ENCODE measurements at places on chromosomes 7 and 10.

- no peak for DNase-seq
Measured at GRCh38 chr7:47497367-47498096, 84.4 kb downstream of the TNS3 start.

GRCh38 chr7:139739863-139740597 lies 37.8 kb downstream of the HIPK2 start:
- DNase-seq: no peak

GRCh38 chr10:130141460-130141859 lies 5.3 kb downstream of the GLRX3 start:
- DNase-seq: no peak

GRCh38 chr10:1419796-1420610 lies 317.3 kb downstream of the ADARB2 start:
- DNase-seq: no peak

- DNase-seq: no peak
Measured at GRCh38 chr7:44325201-44325671, at the start of gene CAMK2B. Gene CAMK2B (minus strand): TSS chr7:44325594. CDS start chr7:44325421, 173 bp downstream.

DNA sequence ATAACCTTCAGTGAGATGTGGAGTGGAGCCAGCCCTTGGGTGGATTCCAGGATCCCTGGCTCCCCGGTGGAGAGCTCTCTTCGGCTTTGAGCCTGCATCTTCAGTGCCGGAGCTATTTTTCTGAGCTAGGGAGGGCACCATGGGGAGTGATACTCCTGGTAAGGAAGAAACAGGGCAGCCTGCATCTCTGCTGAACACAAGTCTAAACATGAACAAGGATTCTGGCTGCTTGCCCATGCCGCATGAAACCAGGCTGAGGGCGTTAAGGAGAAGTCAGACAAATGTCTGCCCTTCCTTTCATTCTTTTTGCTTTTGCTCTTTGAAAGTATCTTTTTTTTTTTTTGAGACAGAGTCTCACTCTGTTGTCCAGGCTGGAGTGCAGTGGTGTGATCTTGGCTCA lies 60.4 kb downstream of the EVX1 start:
- DNase-seq: no peak

- DNase-seq: no peak
Measured at GRCh38 chr10:98361131-98362025, 53.6 kb downstream of the PYROXD2 start.

DNA sequence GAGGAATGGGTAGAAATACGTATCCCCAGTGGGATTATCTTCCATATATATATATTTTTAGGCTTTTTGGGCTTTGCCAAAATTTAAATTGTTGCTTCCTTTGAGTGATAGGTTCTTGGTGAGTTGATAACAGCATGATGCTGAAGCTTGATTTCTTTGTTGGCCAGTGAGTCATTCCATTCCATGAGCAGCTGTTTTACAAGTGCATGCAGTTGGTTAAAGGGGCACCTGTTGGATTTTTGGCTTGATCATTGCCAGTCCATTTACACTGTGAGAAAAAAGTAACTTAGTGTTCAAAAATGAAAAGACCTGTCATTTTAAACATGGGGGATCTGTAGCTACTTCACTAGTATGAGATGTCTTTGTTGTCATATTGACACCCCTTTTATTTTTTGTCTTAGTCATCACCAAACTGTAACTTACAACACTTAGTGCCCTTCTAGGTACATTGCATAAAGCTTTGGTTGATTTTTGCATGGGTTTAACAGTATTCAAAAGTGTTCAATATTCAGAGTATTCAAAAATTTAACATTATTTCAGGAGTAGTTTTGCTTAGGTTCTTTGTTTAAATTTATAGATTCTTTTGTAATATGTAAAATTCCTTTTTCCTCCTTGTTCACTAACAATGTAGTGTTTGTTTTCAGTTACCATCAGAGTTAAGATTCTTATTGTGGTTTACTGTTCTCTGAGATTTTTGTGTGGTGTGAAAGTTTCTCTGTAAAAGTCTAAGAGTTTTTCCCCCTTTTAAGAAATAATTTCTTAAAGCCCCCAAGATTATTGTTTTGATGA lies 8.8 kb downstream of the AKAP9 start:
- DNase-seq: no peak

DNA sequence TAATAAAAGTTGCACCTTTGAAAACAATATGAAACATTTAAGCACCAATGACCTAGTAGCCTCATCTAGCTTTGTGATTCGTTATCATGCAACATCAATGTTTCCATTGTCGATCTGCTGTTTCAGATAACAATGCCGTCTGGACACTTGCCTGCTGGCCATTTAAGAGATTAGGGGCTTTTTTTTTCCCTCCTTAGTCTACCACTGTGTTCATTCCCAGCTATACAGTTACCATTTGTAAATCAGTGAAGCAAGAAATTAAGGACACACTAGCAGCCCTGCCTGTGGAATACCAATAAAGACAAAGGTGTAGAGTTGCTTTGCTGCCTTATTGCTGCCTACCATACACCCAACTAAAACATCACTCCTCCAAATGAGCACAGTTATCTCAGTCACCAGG lies 37.6 kb upstream of the MYO3A start:
- no peak for DNase-seq

- no peak for DNase-seq
Measured at GRCh38 chr7:6654113-6654841, 17.2 kb downstream of the ZNF316 start.

DNA sequence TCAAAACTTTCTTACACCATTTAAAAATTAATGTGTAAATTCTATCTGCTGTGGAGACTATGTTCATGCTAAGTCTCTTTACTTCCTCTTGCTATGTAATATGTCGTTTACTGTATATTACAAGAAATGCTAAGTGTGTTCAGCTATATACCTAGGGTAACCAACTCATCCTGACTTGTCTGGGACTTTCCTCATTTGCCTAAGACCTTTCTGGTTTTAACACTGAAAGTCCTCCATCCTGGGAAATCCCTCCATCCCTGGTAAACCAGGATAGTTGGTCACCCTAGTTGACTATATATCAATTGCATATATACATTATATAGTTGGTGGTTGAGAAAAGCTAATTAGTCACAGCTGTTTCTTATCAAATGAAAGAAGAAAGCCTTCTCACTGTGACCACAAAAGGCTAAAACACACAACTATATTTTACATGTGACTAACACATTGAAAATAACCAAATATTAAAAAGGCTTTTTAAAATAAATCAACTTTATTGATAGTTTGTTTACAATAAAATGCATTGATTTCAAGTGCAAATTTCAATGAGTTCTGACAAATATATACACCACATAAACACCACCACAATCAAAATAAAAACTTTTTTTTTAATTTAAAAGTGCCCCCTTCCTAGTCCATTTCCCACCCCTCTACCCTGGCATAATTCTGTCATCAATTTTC lies 167.7 kb upstream of the INHBA start:
- DNase-seq: no peak

DNA sequence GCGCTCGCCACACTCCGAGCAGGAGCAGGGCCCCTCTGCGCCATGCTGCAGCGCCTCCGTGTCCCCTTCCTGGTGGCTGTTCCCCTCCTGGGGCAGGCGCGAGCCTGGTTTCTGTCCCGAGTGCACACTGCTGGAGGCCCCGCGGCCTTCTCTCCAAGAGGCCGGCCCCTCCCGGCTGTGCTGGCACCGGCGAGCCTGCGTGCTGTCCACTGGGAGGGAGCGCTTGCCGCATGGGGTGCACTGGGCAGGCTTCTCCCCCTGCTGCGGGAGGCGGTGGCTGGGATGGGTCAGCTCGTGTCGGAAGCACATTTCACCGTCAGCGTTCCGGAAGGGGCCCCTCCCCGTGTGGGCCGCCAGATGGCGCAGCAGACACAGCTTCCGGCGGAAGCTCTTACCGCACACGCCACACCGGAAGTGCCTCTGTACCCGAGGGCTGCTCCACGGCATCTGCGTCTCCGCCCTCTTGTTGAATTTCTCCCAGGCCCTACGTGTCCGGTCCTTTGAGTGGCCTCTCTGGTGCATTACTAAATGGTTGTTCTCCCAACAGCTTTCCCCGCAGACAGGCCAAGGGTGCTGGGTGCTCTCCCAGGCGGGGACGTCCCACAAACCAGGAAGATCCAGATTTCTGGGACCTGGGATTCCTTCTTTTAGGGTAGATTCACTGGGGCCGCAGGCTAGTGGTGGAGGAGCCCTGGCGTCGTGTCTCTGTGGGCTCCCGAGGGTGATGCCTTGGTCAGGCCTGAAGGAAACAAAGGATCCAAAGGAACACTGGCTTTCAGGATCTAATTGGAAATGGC lies 18.7 kb downstream of the ZNF786 start:
- peak; percentile 54 for DNase-seq

GRCh38 chr10:29946953-29947700 lies 112.3 kb downstream of the JCAD start:
- DNase-seq: no peak

GRCh38 chr7:44697136-44698045 lies 51.3 kb upstream of the ZMIZ2 start:
- no peak for DNase-seq

GRCh38 chr10:115949282-115949844 lies 323.6 kb downstream of the GFRA1 start:
- DNase-seq: no peak

GRCh38 chr10:106652279-106652678 lies 512.2 kb downstream of the SORCS1 start:
- no peak for DNase-seq

DNA sequence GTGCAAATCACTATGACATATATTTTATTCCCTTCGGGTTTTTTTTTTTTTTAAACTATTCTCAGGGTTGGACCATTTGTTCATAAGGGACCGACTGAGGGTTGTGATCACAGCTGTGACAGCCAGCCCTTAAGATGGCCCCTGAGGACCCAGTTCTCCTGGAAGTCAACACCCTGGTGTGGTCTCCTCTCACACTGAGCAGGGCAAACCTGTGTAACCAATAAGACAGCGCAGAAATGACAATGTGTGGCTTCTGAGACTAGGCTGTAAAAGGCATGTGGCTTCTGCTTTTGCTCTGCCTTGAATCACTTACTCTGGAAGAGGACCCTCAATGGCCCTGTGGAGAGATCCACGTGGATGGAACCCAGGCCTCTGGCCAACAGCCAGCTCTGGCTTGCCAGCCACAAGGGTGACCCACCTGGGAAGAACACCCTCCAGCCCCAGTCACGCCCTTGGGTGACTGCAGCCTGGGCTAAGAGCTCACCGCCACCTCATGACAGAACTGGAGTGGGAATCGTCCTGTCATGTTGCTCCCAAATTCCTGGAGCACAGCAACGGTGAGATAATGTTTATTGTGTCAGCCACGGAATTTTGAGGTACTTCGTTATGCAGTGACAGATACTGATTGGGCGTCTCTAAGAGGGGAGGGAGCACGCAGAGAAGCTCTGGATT lies 127.1 kb downstream of the CLEC2L start:
- no peak for DNase-seq

DNA sequence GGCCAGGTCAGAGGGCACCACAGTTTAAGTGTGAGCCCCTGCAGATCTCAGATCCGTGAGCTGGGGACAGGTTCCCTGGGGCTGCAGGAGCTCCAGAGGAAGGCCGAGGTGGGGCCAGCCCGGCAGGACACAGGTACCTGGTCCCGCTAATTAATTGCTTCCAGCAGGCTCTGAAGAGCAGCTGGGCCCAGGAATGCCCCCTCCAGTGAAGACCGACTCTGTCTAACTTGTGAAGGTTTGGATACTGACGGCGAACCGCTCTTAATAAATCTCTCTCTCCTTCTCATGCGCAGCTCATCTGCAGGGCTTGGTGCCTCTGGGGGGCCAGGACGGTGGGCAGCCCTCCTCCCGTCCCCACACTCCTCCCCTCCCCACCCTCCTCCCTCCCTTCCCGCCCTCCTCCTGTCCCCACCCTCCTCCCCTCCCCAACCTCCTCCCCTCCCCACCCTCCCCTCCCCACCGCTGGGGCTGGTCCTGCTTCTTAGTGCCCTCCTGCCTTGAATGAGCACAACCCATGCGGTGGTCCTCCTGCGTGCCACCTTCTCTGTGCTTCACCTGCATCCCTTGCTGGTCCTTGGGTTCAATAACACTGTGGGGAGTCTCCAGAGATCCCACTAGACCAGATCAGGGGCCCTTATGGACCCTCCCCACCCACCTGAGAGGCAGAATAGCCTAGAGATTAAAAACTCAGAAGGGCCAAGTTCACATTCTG lies 38.3 kb downstream of the PDGFA start:
- DNase-seq: peak; percentile 5

GRCh38 chr10:124562425-124563060 lies 100.9 kb downstream of the LHPP start:
- no peak for DNase-seq

GRCh38 chr10:78071140-78071856 lies 37.6 kb downstream of the RPS24 start:
- DNase-seq: no peak

GRCh38 chr10:549391-549790 lies 140.1 kb downstream of the DIP2C start:
- DNase-seq: no peak

GRCh38 chr10:27072436-27073114 lies 27.7 kb downstream of the ANKRD26 start:
- DNase-seq: no peak

DNA sequence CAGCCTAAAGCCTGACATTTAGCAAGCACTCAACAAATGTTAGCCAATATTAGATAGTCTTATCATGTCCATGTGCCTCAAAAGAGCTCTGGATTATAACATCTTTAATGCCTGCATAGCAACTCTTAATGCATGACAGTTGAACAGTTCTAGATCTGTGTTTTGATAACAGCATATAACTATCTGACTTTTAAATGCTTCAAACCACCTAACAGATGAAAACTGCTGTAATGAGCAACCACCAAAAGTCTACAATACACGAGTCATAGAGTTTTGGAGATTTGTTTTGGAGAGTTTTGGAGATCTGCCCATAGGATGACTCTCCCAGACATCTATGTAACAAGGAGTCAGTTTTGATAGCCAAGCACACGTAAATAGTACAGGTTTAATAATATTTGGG lies 227.3 kb downstream of the TWIST1 start:
- no peak for DNase-seq

DNA sequence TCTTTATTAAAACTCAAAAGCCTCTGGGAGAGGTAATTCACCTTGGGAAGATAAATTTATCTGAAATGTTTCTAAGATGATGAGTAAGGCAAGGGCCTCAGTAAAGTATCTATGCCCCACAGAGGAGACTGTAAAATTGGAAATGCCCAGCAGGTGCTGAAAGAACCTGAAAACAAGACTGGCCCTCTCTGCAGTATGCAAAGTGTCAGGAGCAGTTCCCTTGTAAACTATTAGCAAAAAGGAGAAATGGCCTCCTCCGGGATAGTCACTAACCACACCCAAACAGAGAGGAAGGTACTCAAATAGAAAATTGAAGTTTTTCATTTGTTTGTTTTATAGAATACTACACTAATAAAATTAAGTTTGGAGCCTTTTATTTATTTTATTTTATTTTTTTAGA lies 81.2 kb downstream of the FZD1 start:
- DNase-seq: no peak

DNA sequence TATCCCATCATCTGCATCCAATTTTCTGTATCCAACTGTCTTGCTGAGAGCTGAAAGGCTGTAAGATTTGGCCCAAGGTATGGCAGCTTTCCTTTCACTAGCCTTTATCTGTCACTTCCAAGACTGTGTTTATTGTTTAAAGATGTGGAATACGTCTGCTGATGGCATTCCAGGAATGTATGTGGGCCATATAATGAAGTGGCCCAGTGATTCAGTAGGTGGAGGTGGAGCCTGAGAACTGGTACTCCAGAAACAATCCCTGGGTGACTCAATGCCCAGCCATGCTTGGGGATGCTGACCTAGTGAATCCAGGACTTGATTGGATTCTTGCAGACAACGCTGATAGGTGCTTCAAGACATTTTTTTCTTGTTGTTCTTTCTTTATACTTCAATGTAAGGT lies 13.5 kb downstream of the NEUROD6 start:
- DNase-seq: no peak

Data from activated naive CD4-positive, alpha-beta T cell treated with anti-CD3 and anti-CD28 coated beads, Interleukin-2, amount 50 U/mL, for 16 hours (primary cell).